ENCODE measurements at places on chromosomes 4 and X.

DNA sequence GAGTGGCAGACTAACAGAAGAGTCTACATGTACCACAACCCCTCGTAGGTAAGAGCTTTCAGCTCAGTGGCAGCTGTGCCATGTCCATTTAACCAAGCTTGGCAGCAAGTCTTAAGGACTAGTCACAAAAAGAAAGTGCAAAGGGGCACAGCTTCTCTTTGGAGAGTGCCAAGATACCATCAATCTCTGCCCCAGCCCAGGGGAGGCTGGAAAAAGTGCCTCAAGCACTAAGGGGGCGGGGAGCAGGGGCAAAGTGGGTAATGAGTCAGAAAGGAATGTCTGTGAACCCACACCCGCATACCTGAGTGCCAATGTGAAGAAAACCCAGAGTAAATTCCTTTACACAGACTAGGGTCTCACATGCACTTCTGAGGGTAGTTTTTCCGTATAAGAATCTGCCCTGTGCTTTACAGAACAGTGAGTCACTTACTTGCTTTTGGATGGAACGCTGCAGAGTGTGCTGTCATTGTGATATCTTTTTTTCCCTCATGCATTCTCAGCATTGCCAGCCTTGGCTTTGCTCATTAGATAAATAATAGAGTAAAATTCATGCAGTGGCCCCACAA lies 219.8 kb downstream of the ZNF674 start:
- peak; percentile 65 for DNase-seq

- no peak for DNase-seq
Measured at GRCh38 chrX:10990976-10991375, 120.2 kb upstream of the HCCS start.

GRCh38 chr4:152258391-152258790 lies 277.5 kb downstream of the FBXW7 start:
- DNase-seq, result no peak

DNA sequence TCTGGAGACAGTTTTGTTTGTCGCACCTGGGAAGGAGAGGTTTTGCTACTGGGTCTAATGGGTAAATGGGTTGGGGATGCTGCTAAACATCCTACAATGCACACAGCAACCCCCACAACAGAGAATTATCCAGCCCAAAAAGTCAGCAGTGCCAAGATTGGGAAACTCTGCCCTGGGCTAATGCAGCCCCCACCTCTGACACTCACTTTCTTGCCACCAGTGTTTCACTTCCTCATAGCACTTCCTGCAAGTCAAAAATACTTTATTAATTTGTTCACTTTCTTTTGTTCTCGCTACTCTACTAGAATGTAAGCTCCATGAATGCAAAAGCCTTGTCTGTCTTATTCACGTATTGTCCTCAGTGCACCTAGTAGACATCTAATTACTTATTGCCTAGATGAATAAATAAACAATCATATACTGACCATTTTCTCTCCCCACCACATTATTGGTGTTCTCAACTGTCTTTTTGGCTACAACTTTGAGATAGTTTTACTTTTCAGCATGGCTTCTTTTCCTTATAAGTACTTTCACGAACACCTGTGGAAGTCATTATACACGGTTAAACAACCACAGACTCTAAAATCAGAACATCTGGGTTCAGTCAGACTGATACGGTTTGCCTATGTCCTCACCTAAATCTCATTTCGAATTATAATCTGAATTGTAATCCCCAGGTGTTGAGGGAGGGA lies 82.0 kb upstream of the PITX2 start:
- no peak for DNase-seq

GRCh38 chrX:110012818-110013485 lies 10.0 kb downstream of the TMEM164 start:
- DNase-seq, result no peak

- no peak for DNase-seq
Measured at GRCh38 chr4:183182873-183183725, 84.0 kb downstream of the WWC2 start.

- no peak for DNase-seq
Measured at GRCh38 chrX:20251691-20252090, 15.0 kb downstream of the RPS6KA3 start.

- DNase-seq, result no peak
Measured at GRCh38 chrX:9842541-9842940, 56.3 kb downstream of the SHROOM2 start.

DNA sequence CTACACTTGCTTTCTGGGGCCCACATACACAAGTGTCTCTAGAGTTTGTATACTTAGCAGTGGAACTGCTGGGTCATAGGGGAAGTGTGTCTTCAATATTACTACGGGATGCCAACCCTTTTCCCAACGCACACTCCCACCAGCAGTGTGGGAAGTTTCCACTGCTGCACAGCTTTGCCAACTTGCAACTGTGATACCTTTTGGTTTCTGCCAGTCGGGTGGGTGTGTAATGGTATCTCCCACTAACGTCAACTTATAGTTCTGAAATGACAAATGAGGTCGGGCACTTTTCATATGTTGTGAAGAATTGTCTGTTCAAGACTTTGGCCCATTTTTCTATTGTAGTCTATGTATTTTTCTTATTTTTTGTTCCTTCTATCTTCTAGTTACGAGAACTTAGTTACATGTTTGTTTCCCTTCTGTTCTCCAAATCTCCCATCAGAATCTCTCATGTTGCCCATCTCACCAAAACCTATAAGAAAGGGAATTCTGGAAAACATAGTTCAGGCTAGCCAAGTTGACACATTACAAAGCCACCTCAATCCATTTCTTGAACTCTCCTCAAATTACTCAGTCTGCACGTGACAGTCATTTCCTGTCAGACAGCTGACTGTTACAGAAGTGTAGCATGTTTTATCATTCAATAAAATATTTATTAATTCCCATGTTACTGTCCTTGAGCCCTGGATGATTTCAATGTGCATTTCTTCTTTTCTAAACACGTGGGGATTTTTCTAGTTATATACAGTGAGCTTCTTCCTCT lies 30.7 kb downstream of the PNMA6E start:
- DNase-seq, result no peak

GRCh38 chr4:167233685-167234315 lies 494 bp downstream of the SPOCK3 start:
- DNase-seq, result no peak

- DNase-seq, result no peak
Measured at GRCh38 chr4:74516303-74516702, 71.4 kb downstream of the AREG start.

- DNase-seq, result no peak
Measured at GRCh38 chrX:25442499-25442898, 426.7 kb upstream of the ARX start.

GRCh38 chr4:25448379-25449109 lies 71.5 kb downstream of the ANAPC4 start:
- no peak for DNase-seq

DNA sequence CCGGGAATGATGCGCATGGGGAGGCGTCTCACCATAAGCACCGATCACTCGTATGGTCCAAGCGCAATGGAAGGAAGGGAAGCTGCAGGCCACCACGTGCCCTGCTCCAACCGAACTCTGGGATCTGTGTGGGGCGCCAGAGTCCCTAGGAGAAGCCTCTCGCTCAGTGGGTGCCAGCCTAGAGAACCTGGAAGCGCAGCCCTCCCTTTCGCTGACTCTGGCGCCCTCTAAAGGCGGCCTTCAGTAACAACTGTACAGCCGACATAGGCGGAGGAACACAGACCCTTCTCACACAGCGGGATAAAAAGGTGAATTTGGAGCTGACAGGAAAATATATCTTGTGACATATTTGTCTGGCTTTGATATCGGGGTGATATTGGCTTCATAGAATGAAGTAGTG lies 76.0 kb downstream of the INTS6L start:
- peak; percentile 4 for DNase-seq

DNA sequence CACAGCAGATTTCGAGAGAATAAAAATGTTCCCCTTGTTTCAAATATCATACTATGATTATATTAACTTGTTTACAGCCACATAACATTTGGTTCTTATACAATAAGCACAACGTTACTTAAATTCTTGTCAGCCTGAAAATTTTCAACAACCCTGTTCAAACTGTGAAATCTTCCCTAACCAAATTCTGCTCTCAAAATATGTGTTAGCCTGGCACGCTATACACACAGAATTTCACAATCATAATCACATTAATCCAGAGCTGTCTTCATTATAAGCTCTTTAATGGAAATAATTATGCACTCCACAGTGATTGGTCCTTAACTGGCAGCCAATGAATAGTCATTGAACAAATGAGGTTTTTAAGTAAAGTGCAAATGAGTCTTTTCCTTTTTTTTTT lies 7.3 kb upstream of the PRSS12 start:
- DNase-seq, result no peak

- no peak for DNase-seq
Measured at GRCh38 chrX:30990361-30990760, 81.5 kb downstream of the FTHL17 start.

DNA sequence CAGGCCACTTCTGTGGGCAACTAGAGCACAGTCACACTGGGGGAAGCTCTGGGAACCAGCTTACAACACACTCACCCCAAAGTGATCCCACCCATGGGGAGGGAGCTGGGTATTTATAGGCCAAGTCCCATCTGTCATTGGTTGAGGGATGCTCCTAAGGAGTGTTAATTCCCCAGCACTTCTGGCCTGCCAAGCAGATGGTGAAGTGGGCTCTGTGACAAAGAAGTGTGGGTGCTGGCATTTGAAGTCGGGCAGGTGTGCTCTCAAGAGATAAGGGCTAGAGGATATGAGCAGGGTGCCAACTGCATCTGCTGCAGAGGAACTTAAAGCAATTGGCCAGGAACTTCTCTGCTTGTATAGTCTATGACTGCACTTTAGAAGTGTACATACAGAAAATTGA lies 30.9 kb downstream of the PTCHD1 start:
- DNase-seq, result no peak

GRCh38 chr4:6520978-6521377 lies 48.6 kb upstream of the PPP2R2C start:
- DNase-seq, result no peak
